ENCODE measurements at places on chromosomes 7 and 10.
A peak's percentile ranks its signal among the peaks of the same experiment; 100 is the strongest.

- DNase-seq = no peak
Observed at GRCh38 chr10:17523917-17524316, 69.5 kb upstream of the ST8SIA6 start.

DNA sequence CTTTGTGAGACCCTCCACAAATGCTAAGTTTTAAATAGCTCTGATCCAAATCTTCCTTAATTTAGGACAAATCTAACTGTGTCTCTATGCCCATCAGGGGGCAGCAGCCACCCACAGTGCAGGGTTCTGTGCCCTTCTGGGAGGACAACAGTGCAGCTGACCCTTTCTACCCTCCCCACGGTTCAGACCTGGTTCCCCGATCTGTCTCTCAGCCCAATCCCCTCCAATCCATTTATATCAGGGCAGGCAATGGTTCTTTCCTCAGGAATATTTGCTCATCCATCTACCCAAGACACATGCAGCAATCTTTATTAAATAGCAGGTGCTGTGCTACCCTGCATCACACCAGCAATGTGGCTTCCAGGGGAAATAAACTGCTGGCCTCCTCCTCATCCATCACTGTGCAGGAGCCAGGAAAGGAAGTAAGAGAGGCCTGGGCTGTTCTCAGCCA is 4.0 kb upstream of the RBM28 start:
- DNase-seq = peak; percentile 70

DNA sequence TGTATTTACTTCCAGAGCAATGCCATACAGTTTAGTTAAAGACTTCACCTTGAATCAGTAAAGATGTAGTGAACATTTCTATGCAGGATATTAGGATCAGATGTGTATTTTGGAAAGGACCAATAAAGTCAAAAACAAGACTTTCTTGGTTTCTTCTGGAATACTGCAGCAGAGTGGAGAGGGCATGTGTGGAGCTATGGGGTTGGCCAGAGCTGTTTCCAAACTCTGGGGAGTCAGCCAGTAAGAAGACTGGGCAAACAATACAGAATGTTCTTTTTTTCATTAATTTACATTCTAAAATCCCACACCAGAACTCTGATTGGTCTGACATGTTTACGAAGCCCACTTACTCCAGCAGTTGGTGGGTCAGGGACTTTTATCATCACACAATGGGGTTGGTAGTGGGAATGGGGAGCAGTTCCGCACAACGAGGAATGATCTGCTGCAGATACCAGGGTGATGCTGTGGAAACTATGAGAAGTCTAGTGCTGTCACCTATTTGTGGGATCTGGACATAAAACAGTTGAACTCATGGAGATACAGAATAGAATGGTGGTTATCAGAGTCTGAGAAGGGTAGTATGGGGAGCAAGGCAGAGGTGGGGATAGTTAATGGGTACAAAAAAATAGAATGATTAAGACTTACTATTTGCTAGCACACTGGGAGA is 267.7 kb downstream of the MALRD1 start:
- DNase-seq = no peak

GRCh38 chr7:134690016-134690415 is 43.4 kb downstream of the BPGM start:
- peak; percentile 68 for DNase-seq

DNA sequence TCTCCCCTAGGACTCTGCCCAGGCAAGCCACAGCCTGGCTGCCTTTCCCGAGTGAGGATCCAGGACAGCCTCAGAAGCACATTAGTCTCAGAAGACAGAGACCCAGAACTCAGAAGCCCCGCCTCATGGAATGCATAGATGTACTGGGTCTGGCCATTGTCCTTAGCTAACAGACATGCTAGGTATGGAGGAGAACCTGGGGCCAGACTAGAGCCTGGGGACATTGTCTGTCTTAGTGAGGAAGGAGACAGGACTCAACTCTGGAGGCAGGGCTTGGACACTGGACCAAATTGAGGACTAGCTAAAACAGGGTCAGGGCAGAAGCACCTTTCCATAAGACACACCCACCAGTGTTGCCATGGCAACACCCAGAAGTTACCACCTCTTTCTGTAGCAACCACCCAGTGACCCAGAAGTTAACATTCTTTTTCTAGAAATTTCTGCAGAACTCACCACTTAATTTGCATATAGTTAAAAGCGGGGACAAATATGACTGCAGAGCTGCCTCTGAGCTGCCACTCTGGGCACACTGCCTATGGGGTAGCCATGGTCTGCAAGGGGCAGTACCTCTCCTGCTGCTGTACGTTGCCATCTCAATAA is 27.5 kb downstream of the TLX1 start:
- no peak for DNase-seq

DNA sequence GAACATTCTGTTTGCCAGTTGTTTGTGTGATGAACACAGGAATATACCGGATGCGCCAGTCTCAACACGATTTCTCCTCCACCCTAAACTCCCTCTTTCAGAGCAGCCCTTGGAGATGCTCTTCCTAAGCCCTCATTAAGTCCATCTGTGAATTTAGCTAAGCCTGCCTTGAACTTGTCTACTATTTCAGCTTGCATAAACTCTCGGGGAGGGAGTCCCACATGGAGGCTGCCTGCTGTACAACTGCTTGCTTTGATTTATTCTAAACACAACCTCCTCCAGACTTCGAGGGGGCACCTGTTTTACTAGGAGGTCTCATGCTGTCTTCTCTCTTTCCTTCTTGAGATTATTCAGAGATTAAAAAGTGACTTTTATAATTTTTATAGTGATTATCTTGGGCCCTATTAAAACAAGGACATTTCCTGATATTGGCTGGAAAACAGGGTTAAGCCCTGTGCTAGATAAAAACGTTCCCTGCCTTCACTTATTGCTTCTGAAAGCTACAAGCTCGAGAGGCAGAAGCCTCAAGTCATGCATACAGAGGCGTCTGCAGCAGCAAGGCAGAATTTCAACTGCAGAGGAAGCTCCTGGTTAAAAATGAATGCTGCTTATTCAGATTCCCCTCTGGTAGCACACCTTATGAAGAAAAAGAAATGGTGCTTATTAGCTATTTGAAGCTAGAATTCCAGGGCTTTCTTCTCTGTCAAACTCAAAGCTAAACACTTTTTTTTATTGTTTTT is 174.3 kb downstream of the FANK1 start:
- DNase-seq = no peak

- DNase-seq = peak; percentile 59
Observed at GRCh38 chr10:45602082-45602730, 70.4 kb downstream of the ZFAND4 start.

GRCh38 chr10:26621889-26622711 is 75.4 kb upstream of the PDSS1 start:
- DNase-seq = peak; percentile 6

All from AG08395 (cell line).